ENCODE measurements at places on chromosomes 1 and 21.
A peak's percentile ranks its signal among the peaks of the same experiment; 100 is the strongest.

DNA sequence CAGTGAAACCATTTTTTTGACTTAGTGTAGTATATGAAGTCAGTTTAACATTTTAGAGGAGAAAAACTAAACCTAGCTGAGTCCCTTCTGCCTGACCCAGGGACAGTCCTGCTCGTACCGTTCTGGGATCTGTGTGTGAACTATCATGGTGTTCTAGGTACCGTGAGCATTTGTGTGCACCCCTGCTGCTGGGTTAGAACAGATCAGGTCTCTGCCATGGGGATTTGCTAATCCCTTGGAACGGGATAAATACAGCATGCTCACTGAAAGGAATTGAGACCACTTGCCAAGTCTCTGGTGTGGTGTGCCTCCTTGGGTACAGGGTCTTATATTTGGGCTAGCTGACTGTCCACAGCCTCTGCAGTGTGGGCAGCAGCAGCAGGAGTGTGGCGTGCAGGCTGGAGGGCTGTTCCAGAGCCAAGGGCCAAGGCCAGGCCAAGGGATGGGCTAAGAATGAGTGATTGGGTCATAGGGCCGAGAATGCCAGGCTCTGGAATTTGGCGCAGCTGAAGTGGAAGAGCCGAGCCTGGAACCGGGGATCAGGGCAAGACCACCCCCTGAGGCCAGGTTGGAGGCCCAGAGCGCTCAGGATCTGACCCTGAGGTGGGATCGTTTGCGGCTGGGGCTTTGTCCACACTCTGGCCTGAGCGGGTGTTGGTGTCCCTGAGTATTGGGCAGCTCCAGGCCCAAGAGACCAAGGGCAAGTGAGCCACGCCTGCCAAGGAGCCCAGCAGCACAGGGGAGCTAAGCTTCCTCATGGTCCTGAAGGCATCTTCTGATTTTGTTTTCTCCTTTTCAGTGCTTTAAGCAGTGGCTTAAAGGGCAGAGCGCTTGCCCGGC, 66.3 kb downstream of the VPS26C start:
- DNase-seq: no peak

DNA sequence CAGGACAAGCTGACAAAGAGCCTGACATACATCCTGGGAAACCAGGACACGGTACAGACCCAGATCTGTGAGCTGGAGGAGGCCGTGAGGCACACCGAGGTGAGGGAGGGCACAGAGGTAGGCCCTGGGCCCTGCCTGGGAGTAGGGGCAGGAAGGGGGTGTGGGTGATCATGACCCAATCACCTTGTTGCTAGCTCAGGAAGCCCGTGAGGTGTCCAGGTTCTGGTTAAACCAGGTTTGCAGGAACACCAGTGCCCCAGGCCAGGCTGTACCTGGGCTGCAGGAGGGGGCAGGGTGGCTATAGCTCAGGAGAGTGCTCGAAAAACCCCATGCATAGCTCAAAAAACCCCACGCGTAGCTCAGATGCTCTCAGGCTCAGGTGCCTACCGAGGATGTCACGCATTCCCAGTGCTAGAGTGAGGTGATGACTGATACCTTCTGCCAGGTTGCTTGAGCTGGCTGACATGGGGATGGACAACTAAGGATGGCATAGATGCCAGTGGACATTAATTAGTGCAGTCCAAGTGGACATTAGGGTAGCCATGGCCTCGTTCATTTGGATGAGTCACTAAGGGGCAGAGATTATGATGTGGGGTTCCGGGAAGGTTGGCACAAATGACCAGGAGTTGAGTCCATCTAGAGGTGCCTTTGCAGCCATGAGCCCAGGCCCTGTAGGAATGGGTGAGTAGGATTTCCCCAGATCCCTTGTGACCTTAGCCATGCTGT, 3.7 kb downstream of the TRIM46 start:
- no peak for DNase-seq

DNA sequence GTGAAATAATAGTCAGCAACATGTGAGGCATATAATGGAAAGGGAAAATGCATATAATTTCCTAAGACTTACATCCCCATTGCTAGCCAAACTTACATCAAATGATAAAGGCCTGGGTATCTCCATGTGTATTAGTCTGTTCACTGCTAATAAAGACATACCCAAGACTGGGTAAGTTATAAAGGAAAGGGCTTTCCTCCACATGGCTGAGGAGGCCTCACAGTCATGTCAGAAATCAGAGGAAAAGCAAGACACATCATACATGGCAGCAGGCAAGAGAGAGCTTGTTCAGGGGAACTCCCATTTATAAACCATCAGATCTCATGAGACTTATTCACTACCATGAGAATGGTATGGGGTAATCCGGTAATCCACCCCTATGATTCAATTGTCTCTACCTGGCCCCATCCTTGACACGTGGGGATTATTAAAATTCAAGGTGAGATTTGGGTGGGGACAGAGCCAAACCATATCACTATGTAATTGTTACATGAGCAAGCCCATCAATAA, 161.5 kb upstream of the SAMSN1 start:
- DNase-seq: no peak

- no peak for DNase-seq
Observed at GRCh38 chr1:240084749-240085148, 6.9 kb upstream of the FMN2 start.

DNA sequence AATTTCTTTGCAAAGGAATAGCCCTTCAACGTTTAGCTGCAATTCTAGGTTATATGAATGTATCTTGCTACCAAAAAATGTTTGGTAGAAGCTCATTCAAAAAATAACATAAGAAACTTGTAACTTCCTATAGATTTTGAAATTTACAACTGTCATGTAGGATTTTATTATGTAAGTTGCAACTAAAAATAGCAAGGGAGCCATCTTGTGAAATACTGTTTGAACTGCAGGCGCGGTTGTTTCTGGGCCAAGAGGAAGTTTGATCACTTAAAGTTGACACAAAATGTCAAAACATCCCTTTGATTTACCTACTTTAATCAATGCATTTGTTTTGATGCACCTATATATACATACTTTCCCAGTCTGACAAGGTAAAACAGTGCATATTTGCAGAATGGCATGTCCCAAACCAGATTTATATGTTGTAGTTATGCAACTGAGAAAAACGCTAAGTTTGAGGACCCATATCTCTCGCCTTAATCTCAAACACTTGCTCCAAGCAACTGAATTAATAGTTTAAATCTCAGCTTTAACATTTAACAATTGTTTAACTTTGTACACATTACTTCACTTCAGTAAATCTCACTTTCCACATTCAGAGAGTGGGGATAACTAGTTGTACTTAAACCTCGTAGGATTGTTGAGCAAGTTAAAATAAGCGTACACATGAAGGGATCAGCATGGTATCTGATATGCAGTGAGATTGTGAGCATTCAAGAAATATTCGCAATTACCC, 63.9 kb downstream of the KCNK2 start:
- no peak for DNase-seq

GRCh38 chr1:112638110-112638428, 18.4 kb downstream of the CAPZA1 start:
- DNase-seq: no peak

- DNase-seq: no peak
Observed at GRCh38 chr1:197590687-197591086, 184.6 kb downstream of the DENND1B start.

GRCh38 chr1:92081031-92081430, 886 bp downstream of the BTBD8 start:
- no peak for DNase-seq

GRCh38 chr21:29233611-29234540, 64.8 kb upstream of the BACH1 start:
- no peak for DNase-seq

GRCh38 chr1:88890791-88891317, 513 bp downstream of the GTF2B start:
- peak; percentile 67 for DNase-seq

- no peak for DNase-seq
Observed at GRCh38 chr1:40984066-40984465, 4.6 kb downstream of the CTPS1 start.

DNA sequence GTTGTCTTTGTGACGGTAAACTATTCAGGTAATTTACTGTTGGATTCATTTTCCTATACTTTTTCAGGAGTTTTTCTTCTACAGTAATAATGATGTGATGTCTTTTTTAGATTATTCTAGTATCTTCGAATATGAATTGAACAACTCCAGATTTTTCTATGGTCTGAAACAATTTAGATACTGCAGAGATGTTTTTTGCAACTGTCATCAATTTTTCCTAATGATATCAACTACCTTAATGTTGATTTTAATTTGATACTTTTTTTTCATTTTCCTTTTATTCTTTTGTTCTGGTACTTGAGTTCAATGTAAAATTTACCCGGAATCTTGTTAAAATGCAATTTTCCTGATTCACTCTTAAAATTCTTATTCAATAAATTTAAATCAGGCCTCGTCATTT, 110.4 kb downstream of the KCNT2 start:
- DNase-seq: no peak

- DNase-seq: no peak
Observed at GRCh38 chr1:211800925-211801607, 29.5 kb downstream of the LPGAT1 start.

GRCh38 chr1:236144033-236144432, 1.7 kb downstream of the GPR137B start:
- no peak for DNase-seq

DNA sequence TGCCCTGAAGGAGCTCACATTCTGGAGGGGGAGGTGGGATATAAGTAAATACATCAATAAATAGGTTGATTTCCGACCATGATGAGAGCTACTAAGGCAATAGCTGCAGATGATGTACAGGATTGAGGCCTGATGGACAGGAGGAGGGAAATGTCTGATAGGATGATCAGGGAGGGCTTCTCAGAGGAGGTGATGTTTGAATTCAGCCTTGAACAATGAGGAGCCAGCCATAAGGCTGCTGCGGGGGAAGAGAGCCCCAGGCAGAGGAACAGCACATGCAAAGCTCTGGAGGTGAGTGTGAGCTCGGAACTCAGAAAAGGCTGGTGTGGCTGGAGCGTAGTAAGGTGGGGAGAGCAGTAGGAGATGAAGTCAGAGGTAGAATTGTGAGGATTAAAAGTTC, 411.7 kb downstream of the PTPRU start:
- DNase-seq: no peak

- no peak for DNase-seq
Observed at GRCh38 chr1:145917595-145917994, 922 bp downstream of the PEX11B start.

DNA sequence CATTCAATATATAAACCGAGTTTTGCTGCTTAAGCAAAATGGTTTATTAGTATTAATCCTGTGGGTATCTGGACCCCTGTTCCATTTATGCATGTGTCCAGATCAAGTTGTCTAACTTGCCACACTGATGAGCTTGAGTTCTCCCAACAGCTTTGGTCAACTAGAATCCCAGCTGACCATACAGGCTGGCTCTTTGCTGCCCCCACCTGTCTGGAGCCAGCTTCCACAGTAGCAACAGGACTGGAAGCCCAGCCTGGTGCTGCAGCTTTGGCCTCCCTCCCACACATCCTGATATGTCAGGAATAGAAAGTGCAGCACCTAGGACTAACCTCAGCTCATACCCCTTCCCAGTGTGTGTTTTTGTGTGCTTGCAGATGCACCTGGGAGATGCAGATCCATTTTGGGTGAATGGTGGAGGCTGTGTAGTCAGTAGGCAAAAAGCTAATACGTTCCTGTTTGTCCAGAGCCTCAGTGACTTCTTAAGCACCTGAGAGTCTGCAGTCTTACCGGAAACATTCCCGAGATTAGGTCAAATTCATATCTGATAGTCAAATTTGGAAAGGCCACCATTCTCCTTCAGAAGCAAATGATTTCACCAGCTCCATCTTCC, 40.9 kb upstream of the BEND5 start:
- DNase-seq: peak; percentile 42

- no peak for DNase-seq
Observed at GRCh38 chr1:22285549-22286396, 142.9 kb upstream of the WNT4 start.

GRCh38 chr1:241639623-241640148, 483 bp downstream of the CHML start:
- DNase-seq: no peak

DNA sequence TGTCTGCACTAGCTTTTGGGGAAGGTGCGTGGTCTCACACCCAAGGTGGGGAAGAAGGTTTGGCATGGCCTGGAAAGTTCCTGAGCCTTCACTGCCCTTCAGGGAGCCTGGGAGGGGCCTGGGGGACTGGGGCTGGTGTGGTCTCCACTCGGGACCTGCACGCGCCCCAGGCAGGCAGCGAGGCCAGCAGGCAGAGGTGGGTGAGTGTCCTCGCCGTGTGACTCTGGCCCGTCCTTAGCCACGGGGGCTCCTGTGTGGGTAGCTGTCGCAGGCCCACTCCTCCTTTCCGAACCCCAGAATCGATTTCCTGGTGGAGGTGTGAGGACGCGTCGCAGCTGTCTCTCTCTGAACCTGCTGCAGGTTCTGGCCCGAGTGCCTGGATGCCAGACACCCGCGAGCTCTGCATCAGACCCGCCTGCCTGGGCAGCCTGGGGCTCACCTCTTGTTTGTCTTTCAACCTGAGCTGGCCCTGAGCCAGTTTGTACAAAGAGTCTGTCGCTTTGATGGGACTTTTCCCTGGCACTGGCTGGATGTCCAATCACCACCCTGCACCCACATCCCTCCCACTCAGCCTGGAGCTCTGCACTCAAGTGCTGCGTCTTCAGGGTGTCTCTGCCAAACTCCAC, 36.0 kb upstream of the SLC19A1 start:
- no peak for DNase-seq

GRCh38 chr1:188937965-188938551, 1539.6 kb downstream of the BRINP3 start:
- DNase-seq: no peak

DNA sequence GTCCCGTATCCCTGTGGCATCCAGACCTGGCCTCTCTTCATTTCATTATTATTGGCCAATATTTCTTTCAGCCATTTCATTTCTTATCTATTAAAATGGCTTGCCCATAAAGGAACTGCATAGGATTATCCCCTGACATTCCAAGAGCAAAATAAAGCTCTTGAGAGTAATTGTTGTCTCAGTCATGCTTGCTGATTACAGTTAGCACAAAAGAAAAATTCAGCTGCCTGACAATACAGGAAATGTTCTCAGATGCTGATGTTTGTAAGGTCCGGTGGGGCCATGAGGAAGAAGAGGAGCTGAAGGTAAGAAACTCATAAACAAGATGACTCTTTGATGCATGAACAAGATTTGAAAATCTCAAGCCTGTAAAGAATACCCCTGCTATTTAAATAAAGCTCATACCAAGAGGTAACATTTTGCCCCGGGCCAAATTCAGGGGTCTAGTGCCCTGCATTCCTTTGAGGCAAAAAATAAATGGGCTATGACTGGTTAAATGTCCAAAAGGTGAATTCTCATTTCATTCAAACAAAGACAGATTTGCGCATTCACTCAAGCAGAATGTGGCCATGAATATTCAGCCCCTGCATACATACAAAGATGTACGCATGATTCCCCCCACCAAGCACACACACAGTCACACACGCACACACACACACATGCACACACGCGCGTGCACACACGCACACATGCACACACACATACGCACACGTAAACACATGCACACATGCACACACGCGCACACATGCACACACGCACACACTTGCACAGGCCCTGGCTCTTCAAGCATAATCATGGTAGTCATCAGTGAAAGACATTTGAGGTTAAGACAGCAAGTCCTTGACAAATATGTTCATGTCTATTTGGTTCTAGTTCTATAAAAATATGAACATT, 44.8 kb downstream of the KCNJ15 start:
- DNase-seq: no peak

- DNase-seq: no peak
Observed at GRCh38 chr1:147822292-147822691, 61.9 kb upstream of the GJA5 start.

- DNase-seq: no peak
Observed at GRCh38 chr1:77218477-77219165, 609 bp downstream of the PIGK start.

GRCh38 chr1:15158506-15159165, 5.1 kb downstream of the TMEM51 start:
- no peak for DNase-seq

- no peak for DNase-seq
Observed at GRCh38 chr1:64343105-64343822, 126.7 kb upstream of the CACHD1 start.

Measured in hippocampal formation (tissue), 2 donors.